ENCODE measurements at places on chromosomes 12 and 14.

DNA sequence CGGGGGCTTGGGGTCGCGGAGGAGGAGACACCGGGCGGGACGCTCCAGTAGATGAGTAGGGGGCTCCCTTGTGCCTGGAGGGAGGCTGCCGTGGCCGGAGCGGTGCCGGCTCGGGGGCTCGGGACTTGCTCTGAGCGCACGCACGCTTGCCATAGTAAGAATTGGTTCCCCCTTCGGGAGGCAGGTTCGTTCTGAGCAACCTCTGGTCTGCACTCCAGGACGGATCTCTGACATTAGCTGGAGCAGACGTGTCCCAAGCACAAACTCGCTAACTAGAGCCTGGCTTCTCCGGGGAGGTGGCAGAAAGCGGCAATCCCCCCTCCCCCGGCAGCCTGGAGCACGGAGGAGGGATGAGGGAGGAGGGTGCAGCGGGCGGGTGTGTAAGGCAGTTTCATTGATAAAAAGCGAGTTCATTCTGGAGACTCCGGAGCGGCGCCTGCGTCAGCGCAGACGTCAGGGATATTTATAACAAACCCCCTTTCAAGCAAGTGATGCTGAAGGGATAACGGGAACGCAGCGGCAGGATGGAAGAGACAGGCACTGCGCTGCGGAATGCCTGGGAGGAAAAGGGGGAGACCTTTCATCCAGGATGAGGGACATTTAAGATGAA is 630 bp downstream of the FOS start:
- DNase-seq = peak; percentile 74

GRCh38 chr12:91778091-91778832 is 367.4 kb downstream of the BTG1 start:
- DNase-seq = no peak

DNA sequence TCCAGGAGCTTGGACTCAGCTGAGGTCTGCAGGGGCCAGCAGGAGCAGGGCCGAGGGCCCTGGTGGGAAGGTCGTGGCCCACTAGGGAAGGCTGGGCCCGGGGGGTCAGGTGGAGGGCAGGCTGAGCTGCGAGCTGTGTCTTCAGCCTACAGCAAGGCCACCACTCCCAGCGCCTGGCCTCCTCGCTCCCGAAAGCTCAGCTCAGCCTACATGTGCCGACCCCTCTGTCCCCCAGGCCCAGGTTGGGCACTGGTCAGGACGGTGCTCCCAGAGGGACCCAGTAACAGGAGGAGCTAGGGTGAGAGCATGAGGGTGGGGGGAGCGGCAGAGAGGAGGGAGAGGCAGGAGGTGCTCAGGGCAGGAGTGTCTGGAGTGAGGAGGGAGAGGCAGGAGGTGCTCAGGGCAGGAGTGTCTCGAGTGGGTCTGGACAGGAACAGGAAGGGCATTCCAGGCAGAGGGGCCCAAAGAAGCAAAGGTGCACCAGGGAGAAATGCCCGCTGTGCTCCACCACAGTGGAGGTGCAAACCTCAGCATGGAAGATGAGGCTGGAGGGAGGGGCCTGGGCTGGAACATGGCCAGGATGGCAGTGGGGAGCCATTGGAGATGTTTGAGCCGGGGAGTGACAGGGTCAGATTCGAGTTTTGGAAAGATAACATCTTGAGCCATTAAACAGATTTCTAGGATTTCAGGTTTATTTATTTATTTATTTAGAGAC is 29.1 kb upstream of the GPR132 start:
- DNase-seq = no peak

DNA sequence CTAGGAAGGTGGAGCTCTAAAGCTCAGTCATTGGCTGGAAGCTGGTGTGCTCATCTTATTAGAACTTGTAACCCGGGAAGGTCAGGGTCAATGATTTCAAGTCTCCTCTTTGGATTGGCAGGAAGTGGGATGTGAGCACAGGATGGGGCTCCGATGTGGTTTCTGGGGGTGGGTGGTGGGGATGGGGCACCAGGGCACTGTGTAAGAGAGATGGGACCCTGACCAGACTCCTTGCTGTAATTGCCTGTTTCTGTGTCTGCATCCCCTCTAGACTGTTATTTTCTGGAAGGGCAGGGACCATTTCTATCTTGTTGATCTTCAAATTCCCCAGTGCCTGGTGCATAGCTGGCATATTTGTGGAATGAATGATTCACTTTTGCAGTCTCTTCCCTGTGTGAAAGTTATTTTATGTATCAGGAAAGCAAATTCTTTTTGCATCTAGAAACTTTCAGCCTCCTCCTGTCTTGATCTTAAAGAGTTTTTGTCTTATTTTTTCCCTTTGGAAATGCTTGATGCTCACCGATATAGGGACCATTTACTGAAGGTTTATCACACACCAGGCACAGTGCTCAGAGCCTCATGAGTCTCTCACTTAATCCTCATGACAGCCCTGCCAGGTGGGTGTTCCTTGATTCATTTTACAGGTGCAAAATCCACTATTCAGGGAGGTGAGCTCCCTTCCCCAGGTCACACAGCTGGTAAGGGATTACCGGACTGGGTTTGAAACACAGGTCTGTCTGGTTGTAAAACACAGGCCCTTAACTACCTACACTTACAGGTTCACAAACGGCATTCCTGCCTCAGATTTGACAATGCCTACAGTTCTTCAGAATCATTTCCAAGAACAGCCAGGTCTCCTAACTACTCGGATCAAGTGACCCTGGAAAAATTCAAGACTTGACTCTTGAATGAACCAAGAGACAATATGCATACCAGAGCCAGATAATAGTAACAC is 86.9 kb upstream of the IGF1 start:
- DNase-seq = no peak
